ENCODE measurements at places on chromosomes 13 and 19. TPM values are rescaled to one million over a fixed set of nuclear protein-coding genes. Genes with fewer than 3 reads are reported as not detected.

GRCh38 chr13:20720499-20720898 lies 17.0 kb downstream of the IL17D start:
- H3K4me3 ChIP-seq = no peak overlapping the region
- no peaks in the 10 kb centered on the region for H3K4me1 ChIP-seq
- no peak for DNase-seq

GRCh38 chr13:110560601-110561343 lies 750 bp downstream of the RAB20 start:
- peaks cover 40% of the 10 kb centered on the region for H3K27me3 ChIP-seq
- H3K4me3 ChIP-seq = peak overlapping the region; percentile 88
- peaks cover 7% of the 10 kb centered on the region for H3K4me1 ChIP-seq
- no peak for DNase-seq
- H3K27ac ChIP-seq = no peak overlapping the region

DNA sequence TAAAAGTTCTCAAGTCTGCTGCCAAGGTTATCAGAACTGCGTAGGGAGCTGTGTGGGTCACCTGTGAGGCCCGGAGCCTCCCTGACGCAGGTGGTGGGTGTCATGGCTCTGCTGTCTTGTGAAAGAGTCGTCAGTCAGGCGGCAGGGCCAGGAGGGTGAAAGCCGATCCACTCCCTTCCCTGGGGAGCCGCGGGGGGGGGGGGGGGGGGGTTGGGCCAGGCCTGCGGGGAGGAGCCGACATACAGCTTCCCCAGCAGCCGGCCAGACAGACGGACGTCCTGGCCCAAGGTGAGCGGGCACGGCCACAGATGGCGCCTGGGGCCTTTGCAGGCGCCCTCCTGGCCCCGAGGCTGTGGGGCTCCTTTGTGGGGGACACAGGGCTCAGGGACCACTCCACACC lies 12.4 kb downstream of the SBNO2 start:
- peaks cover 7% of the 10 kb centered on the region for H3K4me1 ChIP-seq
- H3K27ac ChIP-seq = no peak overlapping the region
- H3K4me3 ChIP-seq = no peak overlapping the region
- no peaks in the 10 kb centered on the region for H3K36me3 ChIP-seq
- DNase-seq = no peak

Gene ONECUT3
- not detected for total RNA-seq

Gene CEACAM16
- not detected for total RNA-seq

Gene PRKCG
- total RNA-seq = 1.1 TPM

DNA sequence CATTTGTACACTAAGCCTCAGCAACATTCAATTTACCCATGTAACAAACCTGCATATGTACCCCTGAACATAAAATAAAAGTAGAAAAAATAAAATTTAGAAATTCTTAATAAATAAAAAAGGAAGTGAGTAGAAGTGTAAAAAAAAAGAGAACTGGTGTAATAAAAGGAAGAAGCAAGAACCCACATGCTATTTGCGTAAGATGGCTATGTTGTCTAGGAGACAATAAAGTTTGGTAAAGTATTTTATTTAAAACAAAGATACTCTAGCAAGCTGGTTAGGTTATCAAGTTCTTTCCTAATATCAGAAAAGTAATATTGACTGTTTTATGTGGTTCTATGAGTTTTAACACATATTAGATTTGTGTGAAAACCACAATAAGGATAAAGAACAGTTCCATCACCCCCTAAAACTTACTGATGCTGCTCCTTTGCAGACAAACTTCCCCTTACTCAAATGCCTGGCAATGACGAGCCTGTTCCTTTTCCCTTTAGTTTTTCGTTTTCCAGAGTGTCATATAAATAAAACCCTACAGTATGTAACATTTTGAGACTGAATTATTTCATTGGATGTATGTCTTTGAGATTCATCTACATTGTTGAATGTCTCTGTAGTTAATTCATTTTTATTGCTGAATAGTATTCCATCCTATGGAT lies 98.9 kb downstream of the TNFSF13B start:
- no peak overlapping the region for H3K4me3 ChIP-seq
- no peak overlapping the region for H3K27ac ChIP-seq
- peaks cover 2% of the 10 kb centered on the region for H3K27me3 ChIP-seq
- DNase-seq = no peak

DNA sequence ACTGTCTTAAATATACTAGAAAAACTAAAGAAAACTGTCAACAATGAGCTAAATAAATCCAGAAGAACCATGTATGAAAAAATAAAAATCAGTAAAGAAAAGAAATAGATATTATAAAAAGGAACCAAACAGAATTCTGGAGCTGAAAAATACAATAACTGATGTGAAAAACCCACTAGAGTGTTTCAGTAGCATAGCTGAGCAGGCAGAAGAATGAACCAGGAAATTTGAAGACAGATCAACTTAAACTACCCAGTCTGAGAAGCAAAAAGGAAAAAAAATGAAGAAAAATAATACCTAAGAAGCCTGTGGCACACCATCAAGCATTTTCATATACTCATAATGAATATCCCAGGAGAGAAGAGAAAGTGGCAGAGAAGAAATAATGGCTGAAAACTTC lies 240.1 kb upstream of the RXFP2 start:
- H3K27me3 ChIP-seq = peaks cover 4% of the 10 kb centered on the region
- no peaks in the 10 kb centered on the region for H3K4me1 ChIP-seq
- H3K4me3 ChIP-seq = no peak overlapping the region
- no peak overlapping the region for H3K27ac ChIP-seq
- peaks cover 15% of the 10 kb centered on the region for H3K36me3 ChIP-seq

- no peaks in the 10 kb centered on the region for H3K4me1 ChIP-seq
- no peak overlapping the region for H3K27ac ChIP-seq
- DNase-seq = peak; percentile 16
- peaks cover 29% of the 10 kb centered on the region for H3K27me3 ChIP-seq
- H3K4me3 ChIP-seq = no peak overlapping the region
These were observed 22.6 kb downstream of the CHST8 start for GRCh38 chr19:33644284-33644836.

DNA sequence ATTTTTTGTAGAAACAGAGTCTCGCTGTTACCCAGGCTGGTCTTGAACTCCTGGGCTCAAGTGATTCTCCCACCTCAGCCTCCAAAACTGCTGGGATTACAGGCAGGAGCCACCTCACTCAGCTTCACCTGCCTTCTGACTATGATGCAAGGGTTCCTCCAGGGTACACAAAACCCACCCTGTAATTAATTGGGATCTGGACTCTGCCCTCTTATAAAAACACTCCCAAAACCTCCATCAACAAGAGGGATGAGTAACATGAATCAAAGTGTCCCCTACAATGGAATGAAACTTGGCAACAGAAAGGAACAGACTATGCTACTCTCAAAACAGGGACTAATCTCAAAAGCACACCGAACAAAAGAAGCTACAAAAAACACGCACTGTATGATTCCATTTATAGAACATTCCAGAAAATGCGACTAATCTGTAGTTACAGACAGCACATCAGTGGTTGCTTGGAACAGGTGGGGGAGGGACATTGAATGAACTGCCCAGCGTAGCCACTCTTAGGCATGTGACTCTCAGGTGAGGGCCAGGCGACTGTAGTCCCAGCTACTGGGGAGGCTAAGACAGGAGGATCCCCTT lies 3.2 kb upstream of the PRR36 start:
- no peak overlapping the region for H3K4me3 ChIP-seq
- DNase-seq = no peak
- no peaks in the 10 kb centered on the region for H3K36me3 ChIP-seq
- H3K27me3 ChIP-seq = no peaks in the 10 kb centered on the region

Gene LIPE
- total RNA-seq = 25.1 TPM

DNA sequence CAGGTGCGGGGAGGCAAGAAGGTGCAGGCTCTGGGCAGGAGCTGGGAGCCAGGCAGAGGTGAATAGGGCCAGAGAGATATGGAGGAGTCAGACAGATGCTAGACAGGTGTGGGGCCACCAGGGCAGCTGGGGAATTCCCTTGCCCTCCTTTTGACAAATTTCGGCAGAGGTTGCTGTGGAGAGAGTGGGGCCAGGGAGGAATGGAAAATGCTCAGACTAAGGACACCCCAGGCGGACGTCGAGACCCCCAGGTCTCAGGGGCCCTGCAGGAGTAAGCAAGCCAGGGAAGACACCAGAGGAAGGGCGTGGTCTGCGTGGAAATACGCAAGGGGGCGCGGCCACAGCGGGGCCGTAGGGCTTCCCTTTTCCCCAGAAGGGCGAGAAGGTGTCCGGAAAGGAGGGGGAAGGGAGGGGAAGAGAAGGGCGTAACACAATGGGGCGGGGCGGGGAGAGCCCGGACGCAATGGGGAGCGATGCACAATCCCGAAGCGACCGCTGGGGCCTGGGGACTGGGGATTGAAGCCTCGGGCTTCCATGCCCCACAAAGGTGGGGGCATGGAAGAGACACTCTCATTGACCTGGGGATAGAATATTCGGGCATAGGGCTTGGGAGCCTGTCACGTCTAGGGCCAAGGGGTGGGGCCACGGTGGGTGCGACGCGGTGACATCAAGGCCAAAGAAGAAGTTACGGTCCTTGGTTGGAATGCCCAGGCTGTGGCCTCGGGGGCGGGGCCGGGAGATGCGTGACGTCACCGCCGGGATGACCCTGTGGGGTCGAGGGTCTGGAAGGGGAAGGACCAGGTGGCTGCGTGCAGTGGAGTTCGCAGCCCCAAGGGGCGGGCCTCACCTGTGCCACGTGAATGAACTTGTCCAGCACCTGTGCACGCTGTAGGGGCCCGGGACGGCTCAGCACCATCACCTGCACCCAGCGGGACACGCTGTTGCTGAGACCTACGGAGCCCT lies 8.2 kb downstream of the RASGRP4 start:
- peak; percentile 77 for DNase-seq
- no peaks in the 10 kb centered on the region for H3K36me3 ChIP-seq
- H3K4me1 ChIP-seq = peaks cover 13% of the 10 kb centered on the region
- no peaks in the 10 kb centered on the region for H3K27me3 ChIP-seq
- H3K27ac ChIP-seq = peak overlapping the region; percentile 20

DNA sequence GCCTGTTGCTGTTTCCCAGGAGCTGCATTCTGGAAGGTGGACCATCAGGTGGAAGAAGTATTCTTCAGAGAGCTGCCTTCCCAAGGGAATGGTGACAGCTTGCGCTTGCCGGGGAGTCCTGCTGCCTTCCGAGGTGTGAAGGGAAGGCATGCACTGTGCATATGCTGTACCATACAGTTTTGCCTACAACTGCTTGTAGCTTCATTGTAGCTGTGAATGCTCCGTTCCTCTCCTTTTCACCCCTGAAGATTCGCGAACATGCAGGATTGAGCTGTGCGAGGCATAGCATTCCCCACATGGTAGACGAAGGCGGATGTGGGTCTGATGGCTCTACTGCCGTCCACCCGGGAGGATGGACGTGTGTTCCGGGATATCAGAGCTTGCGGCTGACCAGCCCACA lies 243.2 kb upstream of the TSHZ3 start:
- H3K36me3 ChIP-seq = no peaks in the 10 kb centered on the region
- H3K27ac ChIP-seq = no peak overlapping the region
- H3K4me3 ChIP-seq = no peak overlapping the region
- H3K4me1 ChIP-seq = no peaks in the 10 kb centered on the region
- DNase-seq = no peak

DNA sequence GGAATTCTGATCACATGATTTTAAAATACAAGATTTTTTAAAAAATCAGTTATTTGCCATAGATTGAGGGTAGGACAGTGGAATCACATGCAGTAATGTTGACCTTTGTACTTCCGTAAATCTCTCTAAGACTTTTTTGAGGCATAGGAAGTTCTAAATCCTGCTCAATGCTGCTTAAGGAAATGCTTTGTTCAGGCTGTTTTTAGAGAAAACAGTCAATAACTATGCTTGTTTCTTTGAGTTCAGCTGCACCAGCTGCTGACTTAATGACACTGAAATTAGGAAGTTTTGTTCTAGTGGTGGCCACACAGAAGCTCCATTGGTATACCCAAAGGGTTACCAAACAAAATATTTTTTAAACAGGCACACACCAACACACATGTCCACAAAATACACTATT lies 60.9 kb downstream of the KLF12 start:
- no peak for DNase-seq
- peaks cover 47% of the 10 kb centered on the region for H3K4me1 ChIP-seq
- no peak overlapping the region for H3K27ac ChIP-seq
- H3K4me3 ChIP-seq = no peak overlapping the region

Gene NKG7
- 2,045 TPM for total RNA-seq

- no peaks in the 10 kb centered on the region for H3K27me3 ChIP-seq
- H3K4me1 ChIP-seq = peaks cover 25% of the 10 kb centered on the region
- no peaks in the 10 kb centered on the region for H3K36me3 ChIP-seq
- no peak overlapping the region for H3K4me3 ChIP-seq
These were observed 15.5 kb downstream of the PGLS start for GRCh38 chr19:17526922-17527321.

Gene REEP6
- total RNA-seq = 3.2 TPM

Gene KLK1
- total RNA-seq = not detected

DNA sequence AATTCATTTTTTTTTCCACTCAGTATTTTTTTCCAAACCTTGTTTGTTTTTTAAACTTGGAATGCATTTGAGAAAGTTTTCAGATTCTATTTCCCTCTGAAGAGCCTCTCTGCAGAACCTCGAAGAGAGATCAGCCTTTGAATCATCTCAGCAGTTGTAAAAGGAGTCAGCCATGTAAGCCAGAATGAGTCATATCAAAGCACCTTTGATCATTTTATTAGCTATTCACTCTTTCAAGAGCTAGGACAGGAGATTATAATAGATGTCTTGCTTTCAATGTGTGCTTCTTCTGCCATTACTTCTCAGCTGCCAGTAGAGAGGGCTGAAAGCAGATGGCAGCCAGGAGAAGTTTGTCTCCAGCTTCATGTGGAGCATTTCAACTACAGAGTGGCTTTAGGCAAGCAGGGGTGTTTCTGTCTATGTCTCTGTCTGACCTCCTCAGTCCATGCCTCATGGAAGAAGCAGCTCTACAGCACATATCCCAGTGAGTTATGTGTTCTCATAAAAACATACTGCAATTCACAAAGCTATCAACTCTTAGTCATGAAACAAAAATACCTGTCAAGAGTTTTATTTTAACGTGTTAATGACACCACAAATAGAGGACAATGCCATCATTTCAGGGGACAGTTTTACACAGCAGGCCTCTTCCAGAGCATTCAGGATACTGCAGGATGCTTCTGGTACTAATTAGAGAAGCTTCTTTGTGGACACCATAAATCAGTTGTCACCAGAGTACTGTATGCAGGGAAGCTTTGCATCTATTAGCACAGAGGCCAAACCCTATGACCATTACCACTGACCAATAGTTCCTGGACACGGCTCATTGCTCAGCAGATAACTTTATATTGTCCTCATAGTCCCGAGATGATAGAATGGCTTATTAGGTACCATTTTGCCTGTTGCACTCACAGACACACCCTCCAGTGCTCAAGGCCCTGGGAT lies 94.3 kb downstream of the NHLRC3 start:
- no peak overlapping the region for H3K27ac ChIP-seq
- H3K27me3 ChIP-seq = peaks cover 11% of the 10 kb centered on the region
- no peaks in the 10 kb centered on the region for H3K4me1 ChIP-seq
- no peak overlapping the region for H3K4me3 ChIP-seq
- H3K36me3 ChIP-seq = no peaks in the 10 kb centered on the region
- DNase-seq = no peak

Gene SPTBN4
- not detected for total RNA-seq

Gene TLE2
- 1.3 TPM for total RNA-seq

Gene CALR3
- not detected for total RNA-seq

Gene ITGBL1
- not detected for total RNA-seq

GRCh38 chr19:44905437-44906160 lies at the start of gene APOE:
APOE (plus strand) TSS chr19:44905796; CDS start chr19:44906625, 829 bp downstream.
- H3K36me3 ChIP-seq = no peaks in the 10 kb centered on the region
- peaks cover 4% of the 10 kb centered on the region for H3K4me1 ChIP-seq
- H3K27ac ChIP-seq = no peak within 1 kb of the TSS
- peaks cover 8% of the 10 kb centered on the region for H3K27me3 ChIP-seq
